ENCODE measurements at places on chromosomes 12 and 14. TPM values are rescaled to one million over a fixed set of nuclear protein-coding genes. Genes with fewer than 3 reads are reported as not detected.

DNA sequence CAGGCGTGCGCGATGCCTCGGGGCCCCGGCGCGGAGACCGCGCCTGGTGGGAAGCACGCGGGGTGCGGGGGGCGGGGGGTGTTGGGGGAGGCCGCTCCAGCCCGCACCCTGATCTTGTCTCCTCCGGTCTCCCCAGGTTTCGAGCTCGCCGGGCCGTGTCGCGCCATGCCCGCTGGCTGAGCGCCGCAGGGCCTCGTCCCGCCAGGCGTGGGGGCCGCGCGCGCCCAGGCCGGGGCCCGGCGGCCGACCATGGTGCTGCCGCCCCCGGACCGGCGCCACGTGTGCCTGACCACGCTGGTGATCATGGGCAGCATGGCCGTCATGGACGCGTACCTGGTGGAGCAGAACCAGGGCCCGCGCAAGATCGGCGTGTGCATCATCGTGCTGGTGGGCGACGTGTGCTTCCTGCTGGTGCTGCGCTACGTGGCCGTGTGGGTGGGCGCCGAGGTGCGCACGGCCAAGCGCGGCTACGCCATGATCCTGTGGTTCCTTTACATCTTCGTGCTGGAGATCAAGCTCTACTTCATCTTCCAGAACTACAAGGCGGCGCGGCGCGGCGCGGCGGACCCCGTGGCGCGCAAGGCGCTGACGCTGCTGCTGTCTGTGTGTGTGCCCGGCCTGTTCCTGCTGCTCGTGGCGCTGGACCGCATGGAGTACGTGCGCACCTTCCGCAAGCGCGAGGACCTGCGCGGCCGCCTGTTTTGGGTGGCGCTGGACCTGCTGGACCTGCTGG lies 2.4 kb downstream of the TMEM121 start:
- no peak for DNase-seq

DNA sequence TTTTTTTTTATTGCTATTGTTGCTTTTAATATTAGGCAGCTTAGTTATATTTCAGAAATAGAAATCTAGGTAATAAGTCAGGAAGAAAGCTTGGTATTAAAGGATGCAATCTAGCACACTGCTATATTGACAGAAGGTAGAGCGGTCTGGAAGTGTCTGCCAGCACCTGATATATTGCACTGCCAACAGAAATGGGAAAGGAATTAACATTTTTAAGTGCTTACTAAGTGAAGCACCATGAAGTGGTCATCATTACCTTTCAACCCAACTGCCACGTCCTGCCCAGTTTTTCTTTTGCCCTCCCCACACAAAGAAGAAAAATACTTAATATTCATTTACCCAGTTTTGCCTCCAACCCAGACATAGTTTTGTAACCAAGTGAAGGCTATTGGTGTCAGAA lies 163.5 kb downstream of the KITLG start:
- DNase-seq, result no peak

- DNase-seq, result no peak
Measured at GRCh38 chr14:64891839-64892375, 12.2 kb upstream of the SPTB start.

- no peak for DNase-seq
Measured at GRCh38 chr12:117538926-117539325, 177.5 kb upstream of the NOS1 start.

DNA sequence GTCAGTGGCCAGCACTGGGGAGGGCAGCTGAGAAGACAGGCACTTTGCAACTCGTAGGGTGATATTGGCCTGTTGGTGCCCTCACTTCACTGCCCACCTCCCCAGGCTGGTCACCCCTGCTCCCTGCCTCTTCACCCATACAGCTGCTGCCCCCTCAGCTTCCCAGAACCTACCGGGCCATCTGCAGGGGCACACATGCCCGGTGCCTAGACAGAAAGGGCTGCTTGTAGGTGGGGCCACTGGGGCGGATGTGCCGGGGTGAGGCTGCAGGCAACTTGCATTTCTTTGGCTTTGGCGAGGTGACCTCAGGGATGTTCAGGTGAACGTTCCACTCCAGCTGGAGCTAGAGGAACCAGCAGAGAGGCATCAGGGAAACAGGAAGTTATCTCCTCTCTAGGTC lies 17.2 kb downstream of the FAM186B start:
- peak; percentile 24 for DNase-seq

DNA sequence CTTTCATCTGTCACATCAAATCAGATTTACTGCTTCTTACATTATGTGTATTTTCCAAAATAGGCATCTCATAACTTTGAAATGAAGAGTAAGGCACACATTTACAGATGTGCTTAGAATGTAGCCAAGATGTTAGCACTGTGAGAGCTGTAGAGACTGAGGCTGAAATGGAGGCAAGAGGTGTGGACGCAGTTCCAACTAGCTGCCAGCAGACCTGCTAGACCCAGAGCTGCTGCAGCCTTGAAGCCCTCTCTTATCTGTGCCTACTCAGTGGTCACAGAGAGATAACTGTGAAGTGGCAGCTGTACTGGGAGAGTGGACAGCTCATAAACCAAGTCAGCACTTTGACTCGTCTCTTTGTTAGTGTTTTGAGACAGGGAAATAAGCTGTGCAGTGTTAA lies 470.9 kb downstream of the CCER1 start:
- no peak for DNase-seq

- no peak for DNase-seq
Measured at GRCh38 chr12:68844788-68845695, 37.1 kb downstream of the MDM2 start.

GRCh38 chr12:31234955-31235867 lies 90.7 kb downstream of the SINHCAF start:
- DNase-seq, result peak; percentile 80

- no peak for DNase-seq
Measured at GRCh38 chr12:50610171-50610570, 105.4 kb downstream of the DIP2B start.

GRCh38 chr14:24818058-24818822 lies 184.2 kb upstream of the GZMB start:
- no peak for DNase-seq

- no peak for DNase-seq
Measured at GRCh38 chr12:7937833-7938506, 2.0 kb upstream of the SLC2A3 start.

- DNase-seq, result no peak
Measured at GRCh38 chr12:93128332-93128707, 199.2 kb upstream of the EEA1 start.

DNA sequence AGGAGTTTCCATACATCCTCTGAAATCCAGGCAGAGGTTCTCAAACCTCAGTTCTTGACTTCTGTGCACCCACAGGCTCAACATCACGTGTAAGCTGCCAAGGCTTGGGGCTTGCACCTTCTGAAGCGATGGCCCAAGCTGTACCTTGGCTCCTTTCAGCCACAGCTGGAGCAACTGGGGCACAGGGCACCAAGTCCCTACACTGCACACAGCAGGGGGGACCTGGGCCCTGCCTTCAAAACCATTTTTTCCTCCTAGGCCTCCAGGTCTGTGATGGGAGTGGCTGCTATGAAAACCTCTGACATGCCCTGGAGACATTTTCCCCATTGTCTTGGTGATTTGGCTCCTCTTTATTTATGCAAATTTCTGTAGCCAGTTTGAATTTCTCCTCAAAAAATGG lies 10.6 kb downstream of the AREL1 start:
- no peak for DNase-seq

DNA sequence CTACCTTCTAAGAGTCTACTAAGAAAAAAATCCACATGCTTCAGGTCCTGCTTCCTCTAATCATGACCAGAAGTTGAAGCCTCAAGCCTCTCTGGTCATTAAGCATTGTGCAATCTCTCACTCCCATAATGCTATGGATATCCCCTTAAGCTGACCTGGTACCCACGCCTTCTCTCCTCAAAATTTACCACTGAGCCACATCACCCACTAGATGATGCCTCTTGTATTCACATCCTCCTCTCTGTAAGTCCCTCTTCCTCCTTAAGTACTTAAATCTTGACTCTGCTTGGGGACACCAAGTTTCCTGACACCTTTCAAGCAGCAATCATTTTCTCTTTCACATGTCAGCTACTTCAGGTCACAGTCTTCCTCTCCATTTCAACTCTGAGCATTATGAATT lies 9.8 kb downstream of the GALNT4 start:
- DNase-seq, result no peak

GRCh38 chr12:121992059-121992879 lies 29.4 kb upstream of the BCL7A start:
- DNase-seq, result no peak

KLHL33 gene
- total RNA-seq, result 0.04 TPM

All from H9 (cell line).